Activated CD4-positive, alpha-beta memory T cell treated with anti-CD3 and anti-CD28 coated beads for 36 hours (primary cell): ENCODE measurements at places on chromosomes 11 and 22. TPM values are rescaled to one million over a fixed set of nuclear protein-coding genes. Genes with fewer than 3 reads are reported as not detected.
A peak's percentile ranks its signal among the peaks of the same experiment; 100 is the strongest.

GRCh38 chr22:16586991-16587390 lies 5.6 kb downstream of the CCT8L2 start:
- H3K36me3 ChIP-seq = no peaks in the 10 kb centered on the region
- no peaks in the 10 kb centered on the region for H3K27me3 ChIP-seq
- H3K27ac ChIP-seq = no peak overlapping the region
- DNase-seq = no peak
- no peak overlapping the region for H3K4me3 ChIP-seq

DNA sequence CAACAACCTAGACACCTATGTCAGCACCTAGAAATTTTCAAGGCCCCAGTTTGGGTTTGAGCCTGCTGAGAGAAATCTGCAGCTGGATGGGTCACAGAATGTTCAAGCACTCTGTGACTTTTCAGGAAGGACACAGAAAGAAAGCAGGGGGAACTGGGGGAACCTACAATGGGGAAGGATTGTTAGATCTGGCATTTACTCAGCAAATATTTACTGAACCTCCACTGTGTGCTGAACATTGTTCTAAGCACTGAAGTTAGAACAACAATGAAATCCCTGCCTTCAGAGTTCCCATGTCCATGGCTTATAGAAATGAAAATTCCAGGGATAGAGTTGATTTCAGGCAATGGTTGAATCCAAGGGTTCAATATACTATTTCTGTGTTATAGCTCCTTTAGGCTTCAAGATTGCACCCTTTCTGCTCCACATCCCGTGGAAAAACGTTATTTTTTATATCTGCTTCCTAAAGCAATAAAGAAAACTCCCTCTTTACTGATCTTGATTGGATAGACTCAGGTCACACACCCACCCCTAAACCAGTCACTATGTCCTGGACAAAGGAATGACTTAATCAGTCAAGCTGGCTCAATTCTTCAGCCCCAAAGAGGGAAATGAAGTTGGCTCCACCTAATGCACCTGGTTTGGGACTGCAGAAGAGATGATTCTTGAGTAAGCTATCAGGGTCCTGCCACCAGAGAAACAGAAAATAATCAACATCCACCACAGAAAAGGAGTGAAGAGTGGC lies 95.1 kb downstream of the OR5AK2 start:
- no peak overlapping the region for H3K4me3 ChIP-seq
- no peaks in the 10 kb centered on the region for H3K36me3 ChIP-seq
- peaks cover 2% of the 10 kb centered on the region for H3K27me3 ChIP-seq
- no peak for DNase-seq

GRCh38 chr11:123404676-123405075 lies 25.4 kb upstream of the GRAMD1B start:
- peaks cover 6% of the 10 kb centered on the region for H3K27me3 ChIP-seq
- H3K4me3 ChIP-seq = no peak overlapping the region
- H3K36me3 ChIP-seq = no peaks in the 10 kb centered on the region
- H3K4me1 ChIP-seq = peaks cover 33% of the 10 kb centered on the region
- no peak overlapping the region for H3K27ac ChIP-seq

Gene MMP3
- total RNA-seq = not detected

DNA sequence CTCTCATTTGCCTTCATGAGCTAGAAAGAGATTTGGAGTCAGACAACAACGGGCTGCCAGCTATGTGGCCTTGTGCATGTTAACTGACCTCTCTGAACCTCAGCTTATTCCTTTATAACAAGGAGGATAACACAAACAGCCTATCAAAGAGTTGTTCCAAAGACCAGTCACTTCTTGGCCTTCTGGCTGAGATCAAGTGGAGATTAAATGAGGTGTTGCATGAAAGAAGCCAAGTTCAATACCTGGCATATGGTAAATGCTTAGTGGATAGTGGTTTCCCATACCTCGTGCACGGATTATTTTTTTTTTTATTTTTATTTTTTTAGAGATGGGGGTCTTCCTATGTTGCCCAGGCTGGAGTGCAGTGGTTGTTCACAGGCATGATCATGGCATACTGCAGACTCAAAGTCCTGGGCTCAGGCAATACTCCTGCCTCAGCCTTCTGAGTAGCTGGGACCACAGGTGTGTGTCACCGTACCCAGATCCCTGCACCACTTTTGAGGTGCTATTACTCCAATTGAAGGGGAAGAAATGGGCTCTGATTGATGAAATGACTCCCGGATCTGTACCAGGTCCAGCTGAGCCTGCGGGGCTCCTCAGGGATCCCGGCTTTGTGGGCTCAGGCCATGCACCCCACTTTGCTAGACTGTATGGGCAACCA lies 4.9 kb downstream of the LGALS1 start:
- H3K36me3 ChIP-seq = peaks cover 14% of the 10 kb centered on the region
- DNase-seq = no peak
- H3K27ac ChIP-seq = no peak overlapping the region
- H3K4me3 ChIP-seq = no peak overlapping the region

DNA sequence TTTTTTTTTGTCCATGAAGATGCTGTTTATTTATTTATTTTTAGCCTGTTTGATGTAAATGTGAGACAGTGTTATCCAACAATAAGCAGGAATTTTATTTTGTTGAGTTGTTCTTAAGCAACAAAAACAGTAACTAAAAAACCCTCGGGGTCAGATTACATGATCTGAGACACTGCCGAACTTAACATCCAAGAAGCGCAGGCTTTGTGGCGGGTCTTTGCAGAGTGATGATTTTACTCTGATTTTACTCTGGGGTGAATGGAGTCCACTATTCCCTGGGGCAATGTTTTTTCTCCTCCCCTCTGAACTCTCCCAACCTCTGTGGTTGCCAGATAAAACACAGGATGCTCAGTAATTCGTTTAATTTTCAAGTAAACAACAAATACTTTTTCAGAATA lies 450.1 kb upstream of the B3GAT1 start:
- H3K4me1 ChIP-seq = no peaks in the 10 kb centered on the region
- peaks cover 9% of the 10 kb centered on the region for H3K27me3 ChIP-seq
- H3K27ac ChIP-seq = no peak overlapping the region
- DNase-seq = no peak

- H3K27ac ChIP-seq = no peak overlapping the region
- DNase-seq = no peak
- no peaks in the 10 kb centered on the region for H3K27me3 ChIP-seq
- H3K4me3 ChIP-seq = no peak overlapping the region
- H3K36me3 ChIP-seq = no peaks in the 10 kb centered on the region
Measured at GRCh38 chr11:60790726-60791125, 5.6 kb downstream of the MS4A10 start.

Gene C11orf21
- 8.2 TPM for total RNA-seq

Gene LMO1
- total RNA-seq = not detected

DNA sequence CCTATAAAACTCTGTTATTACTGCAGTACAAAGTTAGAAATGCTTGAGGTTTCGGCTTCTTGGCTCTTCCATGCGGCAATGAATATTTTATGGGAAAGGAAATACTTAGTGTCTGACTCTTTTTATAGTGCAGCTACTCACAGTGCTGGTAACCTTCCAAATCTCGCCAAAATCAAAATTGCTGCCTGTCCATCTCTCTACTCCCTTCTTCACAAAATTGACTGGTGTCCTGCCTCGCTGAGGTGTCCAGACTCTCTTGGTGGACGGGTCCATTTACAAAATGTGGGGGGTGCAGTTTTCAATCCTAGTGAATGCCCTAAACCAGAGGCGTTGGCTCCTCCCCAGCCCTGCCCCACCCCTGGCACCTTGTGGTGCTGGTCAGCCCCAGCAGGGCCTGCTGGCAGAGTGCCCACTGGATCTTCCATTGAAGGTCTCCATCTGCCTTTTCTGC lies 73.5 kb downstream of the ZBTB16 start:
- no peak overlapping the region for H3K27ac ChIP-seq
- no peak overlapping the region for H3K4me3 ChIP-seq
- H3K36me3 ChIP-seq = no peaks in the 10 kb centered on the region

DNA sequence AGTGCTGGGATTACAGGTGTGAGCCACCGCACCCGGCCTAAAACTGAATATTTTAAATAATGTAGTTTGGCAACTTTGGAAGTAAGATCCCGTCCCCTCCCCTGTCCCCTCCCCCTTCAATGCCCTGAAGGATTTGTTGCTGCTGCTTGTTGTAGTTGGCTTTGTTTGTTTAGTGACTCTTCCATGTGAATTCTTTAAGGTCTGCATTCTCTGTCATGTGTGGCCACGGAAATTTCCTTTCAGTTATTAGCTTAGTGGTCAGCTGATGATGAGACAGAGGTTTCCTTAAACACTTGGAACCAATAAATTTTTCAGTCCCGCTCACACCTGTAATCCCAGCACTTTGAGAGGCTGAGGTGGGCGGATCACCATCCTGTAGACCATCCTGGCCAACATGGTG lies 109.9 kb downstream of the MPPED1 start:
- peaks cover 16% of the 10 kb centered on the region for H3K4me1 ChIP-seq
- no peak overlapping the region for H3K27ac ChIP-seq
- H3K4me3 ChIP-seq = no peak overlapping the region

Gene MYEOV
- total RNA-seq = not detected

Gene MMP10
- total RNA-seq = not detected

DNA sequence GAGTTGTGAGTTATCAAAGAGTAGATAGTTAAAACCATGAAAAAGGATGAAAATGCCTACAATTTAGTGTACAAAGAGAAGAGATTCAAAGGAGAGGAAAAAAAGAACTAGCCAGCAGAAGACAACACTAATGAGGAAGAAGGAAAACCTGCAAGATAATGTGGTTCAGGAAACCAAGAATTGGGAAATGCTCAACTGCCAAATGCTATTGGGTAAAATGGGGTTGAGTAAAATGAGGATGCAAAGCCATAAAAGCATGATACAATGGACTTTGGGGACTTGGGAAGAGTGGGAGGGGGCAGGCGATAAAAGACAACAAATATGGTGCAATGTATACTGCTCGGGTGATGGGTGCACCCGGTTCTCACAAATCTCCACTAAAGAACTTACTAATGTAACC lies 7.6 kb upstream of the OR52K2 start:
- no peak overlapping the region for H3K4me3 ChIP-seq
- no peaks in the 10 kb centered on the region for H3K4me1 ChIP-seq
- no peaks in the 10 kb centered on the region for H3K36me3 ChIP-seq
- no peak for DNase-seq
- peaks cover 8% of the 10 kb centered on the region for H3K27me3 ChIP-seq

DNA sequence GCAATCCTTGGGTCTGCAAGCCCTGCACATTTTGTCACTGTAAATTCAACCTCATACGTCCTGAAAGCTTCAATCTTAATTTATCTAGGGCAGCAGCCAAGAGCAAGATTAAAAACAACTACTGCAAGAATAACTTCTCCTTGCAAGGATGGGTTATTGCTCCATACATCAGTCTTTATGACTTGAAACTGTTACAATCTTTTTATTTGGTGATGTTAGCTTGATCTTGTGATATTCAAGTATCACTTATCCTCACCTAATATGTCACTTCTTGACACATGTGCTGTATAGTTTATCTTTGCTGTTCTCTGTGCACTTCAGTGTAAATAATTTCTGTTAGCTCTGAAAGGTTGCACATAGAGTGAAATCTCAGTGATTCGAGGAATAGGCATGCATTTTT lies 14.7 kb upstream of the APLP2 start:
- DNase-seq = no peak
- H3K27ac ChIP-seq = no peak overlapping the region
- peaks cover 18% of the 10 kb centered on the region for H3K27me3 ChIP-seq
- H3K4me3 ChIP-seq = no peak overlapping the region

- peaks cover 9% of the 10 kb centered on the region for H3K36me3 ChIP-seq
- H3K27ac ChIP-seq = no peak overlapping the region
- no peak for DNase-seq
- H3K4me3 ChIP-seq = no peak overlapping the region
Measured at GRCh38 chr11:96107143-96107824, 183.4 kb upstream of the MTMR2 start.

DNA sequence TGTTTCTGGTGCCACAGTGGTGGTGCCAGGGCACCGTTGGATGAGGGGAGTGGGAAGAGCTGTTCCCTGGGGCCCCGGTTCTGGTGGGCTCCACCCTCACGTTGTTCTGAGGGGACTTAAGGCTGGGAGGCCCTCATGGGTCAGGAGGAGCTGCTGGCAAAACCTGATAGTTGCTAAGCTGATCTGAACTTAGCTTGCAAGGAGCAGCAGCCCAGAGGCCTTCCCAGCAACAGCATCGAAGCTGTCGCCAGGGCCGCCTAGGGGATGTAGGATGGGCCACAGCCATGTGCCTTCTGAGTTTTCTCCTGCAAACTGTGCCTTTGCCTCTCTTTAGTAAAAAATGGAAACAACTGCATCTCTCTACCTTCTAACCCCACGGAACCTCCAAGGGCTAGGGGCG lies 240.2 kb downstream of the TBC1D22A start:
- H3K36me3 ChIP-seq = peaks cover 13% of the 10 kb centered on the region
- no peak for DNase-seq
- peaks cover 18% of the 10 kb centered on the region for H3K4me1 ChIP-seq
- H3K27me3 ChIP-seq = no peaks in the 10 kb centered on the region
- H3K27ac ChIP-seq = no peak overlapping the region

Gene SYT13
- total RNA-seq = not detected

DNA sequence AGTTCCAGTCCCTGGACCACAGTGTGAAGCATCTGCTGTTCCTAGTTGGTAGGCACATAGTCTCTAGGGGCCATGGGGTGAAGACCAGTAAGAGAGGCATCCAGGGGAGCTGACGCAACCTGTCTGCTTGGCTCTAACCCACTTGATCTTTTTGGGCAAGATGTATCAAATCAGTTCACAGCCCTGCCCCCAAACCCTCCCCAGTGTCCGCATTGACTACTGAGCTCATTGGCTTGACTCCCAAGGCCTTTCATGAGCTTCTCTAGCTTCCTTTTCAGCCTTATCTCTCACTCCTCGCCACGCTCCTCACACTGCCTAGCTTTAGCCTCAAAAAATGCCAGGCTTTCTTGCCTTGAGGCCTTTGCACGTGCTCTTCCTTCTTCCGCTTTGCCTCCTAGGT lies 29.7 kb upstream of the ABCC8 start:
- peaks cover 7% of the 10 kb centered on the region for H3K27me3 ChIP-seq
- H3K27ac ChIP-seq = no peak overlapping the region
- H3K4me1 ChIP-seq = no peaks in the 10 kb centered on the region
- no peak for DNase-seq

- peak; percentile 49 for DNase-seq
- H3K4me1 ChIP-seq = peaks cover under 1% of the 10 kb centered on the region
- no peaks in the 10 kb centered on the region for H3K27me3 ChIP-seq
- no peak overlapping the region for H3K4me3 ChIP-seq
Measured at GRCh38 chr11:118415739-118416068, 14.3 kb downstream of the ATP5MG start.

DNA sequence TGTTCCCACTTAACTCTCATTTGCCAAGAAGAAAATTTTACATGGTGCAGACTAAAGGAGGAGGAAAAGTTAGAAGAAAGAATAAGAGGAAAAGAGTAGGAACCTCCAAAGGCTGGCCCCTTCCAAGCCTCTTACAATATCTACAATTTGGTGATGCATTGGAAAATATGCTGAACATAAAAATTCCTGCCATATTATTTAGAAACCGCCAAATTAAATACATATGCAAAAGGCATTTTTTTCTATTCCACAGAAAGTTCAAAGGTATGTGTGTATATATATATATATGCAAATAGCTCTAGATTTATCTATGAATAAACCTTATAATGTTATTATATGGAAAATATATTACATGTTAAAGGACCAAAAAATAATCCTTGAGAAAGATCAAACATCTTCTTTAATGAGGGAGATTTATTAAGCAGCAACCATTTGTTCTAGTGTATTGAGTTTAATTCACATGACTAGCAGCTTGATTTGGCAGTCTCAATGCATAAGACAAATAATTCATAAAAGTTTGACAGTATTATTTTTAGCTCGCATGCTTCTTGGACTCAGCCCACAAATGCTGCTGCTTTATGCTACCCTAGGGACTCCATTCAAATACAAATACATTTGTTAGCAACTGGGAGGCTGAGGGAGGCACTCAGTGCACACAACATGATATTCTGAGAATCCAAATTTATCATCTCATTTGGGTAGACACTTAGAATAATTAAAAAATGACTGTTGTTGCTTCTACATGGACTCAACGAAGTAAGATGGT lies 184.9 kb downstream of the SBF2 start:
- no peak overlapping the region for H3K4me3 ChIP-seq
- no peaks in the 10 kb centered on the region for H3K4me1 ChIP-seq
- H3K27ac ChIP-seq = no peak overlapping the region
- DNase-seq = no peak

Gene OR5B21
- total RNA-seq = not detected

Gene SMTNL1
- total RNA-seq = not detected
